ENCODE measurements at places on chromosomes 11 and 22. TPM values are rescaled to one million over a fixed set of nuclear protein-coding genes. Genes with fewer than 3 reads are reported as not detected.

The BLID gene
- total RNA-seq = 1.7 TPM

The SERHL2 gene
- total RNA-seq = 9.0 TPM

The ZDHHC13 gene
- total RNA-seq = 5.7 TPM

The GRM5 gene
- under 0.01 TPM for total RNA-seq

DNA sequence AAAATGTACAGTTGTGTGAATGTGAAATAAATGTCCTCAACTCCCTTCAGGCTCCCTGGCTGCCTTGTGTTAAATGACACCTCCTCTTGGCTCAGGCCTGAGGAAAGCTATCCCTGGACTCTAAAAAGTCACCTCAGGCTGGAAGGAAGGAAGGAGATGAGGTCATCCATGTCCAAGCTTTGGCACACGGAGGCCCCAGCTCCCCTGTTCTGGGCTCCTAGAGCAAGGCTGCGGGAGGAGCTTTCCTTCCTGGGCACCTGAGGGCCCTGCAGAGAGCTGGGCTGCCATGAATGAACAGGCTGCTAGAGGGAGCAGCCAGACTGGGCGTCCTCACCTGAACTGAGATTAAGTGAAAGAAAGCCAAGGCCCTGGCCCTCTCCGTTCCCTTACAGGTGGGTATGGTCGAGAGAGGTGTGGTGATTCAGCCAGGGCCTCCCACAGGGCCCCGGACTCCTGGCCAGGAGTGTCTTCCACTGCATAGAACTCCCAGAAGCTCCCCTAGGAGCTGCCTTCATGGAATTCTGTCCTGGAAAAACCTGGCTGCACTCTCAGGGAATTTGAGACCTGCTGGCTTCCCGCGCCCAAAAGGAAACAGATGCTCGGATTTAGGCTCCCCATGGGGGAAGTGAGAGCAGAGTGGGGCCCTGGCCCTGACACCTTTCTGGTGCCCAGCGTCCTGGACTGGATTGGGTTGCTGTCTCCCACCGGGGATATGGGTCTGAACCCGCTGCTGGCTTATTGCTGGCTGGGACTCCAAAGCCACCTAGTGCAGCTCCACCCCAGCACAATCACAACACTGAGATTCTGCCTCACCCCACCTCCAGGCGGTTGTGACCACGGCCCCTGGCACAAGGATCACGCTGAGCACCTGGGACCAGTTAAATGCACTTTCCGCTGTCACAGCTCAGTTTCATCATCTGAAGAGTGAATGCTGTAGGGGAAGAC is 22.2 kb downstream of the MYBPC3 start:
- no peaks in the 10 kb centered on the region for H3K27me3 ChIP-seq

DNA sequence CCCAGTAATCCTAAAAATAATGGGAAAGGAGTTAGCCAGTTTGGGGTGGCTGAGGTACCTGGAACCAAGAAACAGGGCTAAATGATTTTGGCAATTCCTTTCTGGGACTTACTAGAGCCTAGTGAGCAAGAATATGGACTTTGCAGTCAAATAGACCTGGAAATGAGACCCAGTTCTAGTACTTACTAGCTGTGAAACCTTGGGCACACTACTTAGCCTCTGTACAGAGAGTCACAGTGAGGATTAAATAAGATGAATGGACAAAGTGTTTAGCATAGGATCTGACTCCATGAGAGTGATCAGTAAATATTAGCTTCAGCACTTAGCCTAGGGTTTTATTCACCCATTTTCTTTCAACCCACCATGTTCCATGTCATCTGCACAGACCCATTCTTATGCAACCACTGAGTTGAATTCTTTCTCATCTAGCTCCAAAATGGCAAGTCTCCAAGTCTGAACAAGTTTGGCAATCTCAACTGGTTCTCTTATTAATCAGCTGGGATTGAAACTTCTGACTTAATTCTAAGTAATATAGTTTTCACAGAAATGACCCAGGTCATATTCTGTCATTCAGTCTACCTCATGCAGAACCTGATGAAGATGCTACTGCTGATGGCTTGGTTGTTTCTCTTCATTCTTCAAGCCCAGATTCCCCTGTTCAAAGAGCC is 15.0 kb upstream of the SORL1 start:
- DNase-seq = no peak
- H3K4me3 ChIP-seq = no peak overlapping the region
- H3K27me3 ChIP-seq = no peaks in the 10 kb centered on the region

- H3K27ac ChIP-seq = peak overlapping the region; percentile 72
- H3K4me3 ChIP-seq = no peak overlapping the region
- DNase-seq = no peak
- H3K27me3 ChIP-seq = no peaks in the 10 kb centered on the region
- peaks cover 34% of the 10 kb centered on the region for H3K36me3 ChIP-seq
- peaks cover 59% of the 10 kb centered on the region for H3K4me1 ChIP-seq
These were observed 28.2 kb downstream of the A4GALT start for GRCh38 chr22:42692239-42693054.

DNA sequence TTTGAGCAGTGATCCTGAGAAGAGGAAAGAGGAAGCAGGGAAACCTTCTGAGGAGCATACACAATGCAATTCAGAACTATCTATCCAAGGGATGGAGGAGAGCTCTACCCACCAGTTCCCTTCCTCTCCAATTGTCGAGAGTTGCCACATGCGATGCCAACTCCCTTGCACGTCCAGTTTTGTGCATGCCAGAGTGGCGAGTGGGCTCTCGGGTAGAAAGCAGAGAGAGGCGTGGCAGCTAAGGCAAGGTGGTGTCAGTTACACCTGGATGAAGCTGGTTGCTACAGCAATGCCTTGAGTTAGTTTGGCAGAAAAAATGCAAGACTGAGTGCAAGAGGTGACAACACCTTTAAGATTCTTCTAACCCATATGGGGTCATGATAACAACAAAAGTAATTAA is 420.4 kb upstream of the CCDC90B start:
- no peaks in the 10 kb centered on the region for H3K36me3 ChIP-seq
- H3K27me3 ChIP-seq = no peaks in the 10 kb centered on the region
- H3K4me1 ChIP-seq = no peaks in the 10 kb centered on the region
- no peak for DNase-seq
- no peak overlapping the region for H3K4me3 ChIP-seq

- DNase-seq = no peak
- H3K4me3 ChIP-seq = no peak overlapping the region
- no peak overlapping the region for H3K27ac ChIP-seq
These were observed 403.9 kb upstream of the ANO3 start for GRCh38 chr11:25928076-25928475.

DNA sequence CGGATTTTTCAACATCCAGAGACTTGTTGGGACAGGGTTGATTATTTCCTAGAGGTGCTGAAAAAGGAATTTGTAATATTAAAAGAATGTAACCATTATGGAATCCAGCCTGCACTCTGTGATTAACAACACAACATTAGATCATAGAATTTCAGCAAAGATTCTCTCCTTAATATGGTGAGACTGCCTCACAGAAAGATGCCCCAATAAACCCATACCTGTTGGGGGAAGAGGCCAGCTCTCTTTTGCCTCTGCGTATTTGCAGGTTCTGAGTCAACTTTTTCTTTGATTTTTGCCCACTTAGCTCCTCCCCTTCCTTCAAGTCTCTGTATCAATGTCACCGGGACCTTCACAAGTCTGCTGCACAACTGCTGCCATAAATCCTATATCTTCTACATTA is 12.4 kb upstream of the MTMR3 start:
- H3K36me3 ChIP-seq = no peaks in the 10 kb centered on the region
- no peaks in the 10 kb centered on the region for H3K4me1 ChIP-seq
- H3K4me3 ChIP-seq = no peak overlapping the region
- no peak overlapping the region for H3K27ac ChIP-seq

- H3K4me3 ChIP-seq = no peak overlapping the region
- H3K4me1 ChIP-seq = no peaks in the 10 kb centered on the region
- no peak for DNase-seq
- H3K27ac ChIP-seq = no peak overlapping the region
- no peaks in the 10 kb centered on the region for H3K36me3 ChIP-seq
These were observed 72.3 kb upstream of the PAX6 start for GRCh38 chr11:31883435-31883834.

DNA sequence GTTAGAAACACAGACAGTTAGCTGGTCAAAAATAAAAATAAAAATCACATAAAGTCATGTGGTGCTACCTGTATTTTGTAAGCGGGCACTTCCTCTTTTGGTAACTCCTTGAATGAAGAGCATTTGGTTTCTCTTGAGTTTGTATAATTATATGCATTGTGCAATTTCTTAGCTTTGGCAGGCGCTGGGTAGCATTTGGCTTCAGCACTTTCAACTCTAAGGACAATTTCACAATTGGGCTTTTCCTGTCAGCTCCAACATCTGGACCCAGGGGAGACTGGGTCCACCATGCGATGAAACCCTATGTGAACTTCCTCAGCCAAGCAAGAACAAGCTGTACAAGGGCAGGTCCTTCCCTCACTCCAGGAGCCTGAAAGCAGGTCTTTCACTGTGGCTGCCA is 169.1 kb downstream of the RRAS2 start:
- DNase-seq = peak; percentile 74
- H3K36me3 ChIP-seq = no peaks in the 10 kb centered on the region
- H3K4me1 ChIP-seq = no peaks in the 10 kb centered on the region
- H3K27ac ChIP-seq = peak overlapping the region; percentile 42
- no peaks in the 10 kb centered on the region for H3K27me3 ChIP-seq

GRCh38 chr11:27390318-27391295 is 27.6 kb upstream of the CCDC34 start:
- no peak overlapping the region for H3K4me3 ChIP-seq
- no peak for DNase-seq
- no peaks in the 10 kb centered on the region for H3K36me3 ChIP-seq

GRCh38 chr11:60241786-60242185 is 1.2 kb downstream of the MS4A4E start:
- peak overlapping the region; percentile 31 for H3K4me3 ChIP-seq
- H3K27ac ChIP-seq = no peak overlapping the region
- no peaks in the 10 kb centered on the region for H3K27me3 ChIP-seq
- H3K36me3 ChIP-seq = no peaks in the 10 kb centered on the region
- DNase-seq = no peak

DNA sequence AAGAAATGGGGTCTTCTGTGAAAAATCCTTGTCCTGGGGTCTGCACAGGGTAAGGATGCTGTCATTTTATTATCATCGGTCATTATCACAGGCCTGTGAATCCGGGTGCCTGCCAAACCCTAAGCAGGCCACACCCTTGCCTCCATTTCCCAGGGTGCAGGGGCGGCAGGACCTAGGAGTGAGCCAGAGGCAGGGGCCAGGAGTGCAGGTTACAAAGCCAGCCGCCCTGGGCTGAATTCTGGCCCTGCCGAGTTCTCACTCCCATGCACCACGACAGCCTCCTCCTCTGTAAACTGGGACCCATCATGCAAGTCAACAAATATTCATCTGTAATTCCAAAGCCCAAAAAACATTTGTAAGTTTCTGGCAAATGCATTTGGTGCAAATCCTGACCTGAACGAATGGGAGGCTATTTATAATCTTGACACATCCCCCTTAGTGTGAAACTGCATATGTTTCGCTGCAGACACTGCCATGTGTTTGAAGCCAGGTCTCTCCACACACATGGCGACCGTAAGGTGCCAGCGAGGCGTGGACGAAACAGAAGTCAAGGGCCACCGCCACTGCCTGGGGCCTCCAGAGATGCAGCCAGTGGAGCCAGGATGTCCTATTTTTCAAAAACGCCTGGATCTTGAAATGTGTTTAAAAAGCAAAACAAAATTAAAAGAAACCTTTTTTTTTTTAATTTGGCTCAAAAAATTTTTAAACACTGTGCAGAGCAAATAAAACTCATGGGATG is 6.7 kb downstream of the CD5 start:
- H3K4me1 ChIP-seq = no peaks in the 10 kb centered on the region
- no peak overlapping the region for H3K4me3 ChIP-seq
- no peaks in the 10 kb centered on the region for H3K27me3 ChIP-seq
- no peak for DNase-seq
- no peaks in the 10 kb centered on the region for H3K36me3 ChIP-seq
- no peak overlapping the region for H3K27ac ChIP-seq

GRCh38 chr11:71103266-71103665 is 149.1 kb downstream of the SHANK2 start:
- H3K27me3 ChIP-seq = no peaks in the 10 kb centered on the region
- no peaks in the 10 kb centered on the region for H3K36me3 ChIP-seq
- DNase-seq = no peak
- no peaks in the 10 kb centered on the region for H3K4me1 ChIP-seq
- no peak overlapping the region for H3K4me3 ChIP-seq

- no peaks in the 10 kb centered on the region for H3K4me1 ChIP-seq
- H3K27me3 ChIP-seq = no peaks in the 10 kb centered on the region
- no peak overlapping the region for H3K27ac ChIP-seq
These were observed 239.9 kb upstream of the ZC3H12C start for GRCh38 chr11:109853156-109853776.

DNA sequence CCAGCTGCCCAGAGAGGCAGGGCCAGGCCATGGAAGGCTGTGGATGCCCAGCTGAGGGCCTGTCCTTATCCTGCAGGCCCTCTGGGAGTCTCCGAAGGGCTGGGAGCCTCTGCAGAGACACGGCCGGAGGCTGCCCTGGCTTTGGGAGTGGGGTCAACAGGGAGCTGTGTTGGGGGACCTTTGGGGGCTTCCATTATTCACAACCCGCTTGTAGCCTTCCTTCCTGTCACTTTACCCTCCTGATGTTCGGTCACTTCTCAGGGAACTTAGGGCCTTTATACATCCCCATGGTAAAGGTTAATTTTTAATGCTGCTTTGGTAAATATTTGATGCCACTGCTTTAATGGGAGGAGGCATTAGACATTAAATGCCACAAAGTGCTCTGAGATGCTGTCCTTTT is 44.9 kb downstream of the SHISAL1 start:
- no peaks in the 10 kb centered on the region for H3K4me1 ChIP-seq
- H3K27ac ChIP-seq = no peak overlapping the region
- H3K4me3 ChIP-seq = no peak overlapping the region

- H3K27ac ChIP-seq = no peak overlapping the region
- H3K36me3 ChIP-seq = peaks cover 23% of the 10 kb centered on the region
- no peak overlapping the region for H3K4me3 ChIP-seq
- H3K27me3 ChIP-seq = no peaks in the 10 kb centered on the region
These were observed 4.4 kb downstream of the EFEMP2 start for GRCh38 chr11:65868076-65868667.

DNA sequence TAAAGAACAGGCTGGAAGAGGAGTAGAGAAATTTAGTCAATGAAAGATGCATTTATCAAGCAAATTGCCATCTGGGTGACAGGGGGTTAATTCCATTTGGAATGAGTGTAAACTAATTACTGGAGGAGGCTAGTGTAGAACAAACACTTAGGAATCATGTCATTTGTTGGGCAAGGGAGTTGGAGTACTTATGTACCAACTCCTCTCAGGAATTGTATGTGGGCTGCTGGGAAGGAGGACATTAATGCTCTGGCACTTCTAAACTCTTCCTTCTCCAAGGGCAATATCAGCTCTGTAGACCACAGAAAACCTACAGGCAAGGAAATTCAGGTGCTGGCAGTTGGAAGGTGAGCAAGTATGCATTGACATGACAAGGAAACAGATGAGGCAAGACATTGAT is 141.0 kb downstream of the MSANTD4 start:
- no peaks in the 10 kb centered on the region for H3K4me1 ChIP-seq
- DNase-seq = no peak
- H3K4me3 ChIP-seq = no peak overlapping the region
- no peaks in the 10 kb centered on the region for H3K36me3 ChIP-seq

GRCh38 chr11:66289548-66290329 is 796 bp upstream of the YIF1A start:
- H3K27me3 ChIP-seq = no peaks in the 10 kb centered on the region
- DNase-seq = peak; percentile 43
- peak overlapping the region; percentile 97 for H3K27ac ChIP-seq

GRCh38 chr11:85823816-85824215 is 12.9 kb upstream of the SYTL2 start:
- DNase-seq = no peak
- H3K36me3 ChIP-seq = no peaks in the 10 kb centered on the region
- peaks cover 10% of the 10 kb centered on the region for H3K4me1 ChIP-seq
- no peak overlapping the region for H3K27ac ChIP-seq
- no peak overlapping the region for H3K4me3 ChIP-seq
- no peaks in the 10 kb centered on the region for H3K27me3 ChIP-seq

- H3K36me3 ChIP-seq = no peaks in the 10 kb centered on the region
- no peak for DNase-seq
- no peaks in the 10 kb centered on the region for H3K27me3 ChIP-seq
- no peak overlapping the region for H3K4me3 ChIP-seq
- H3K27ac ChIP-seq = no peak overlapping the region
These were observed 54.2 kb upstream of the AMPD3 start for GRCh38 chr11:10400856-10401255.
